ENCODE measurements at places on chromosomes 1 and 21.

- no peak for DNase-seq
These were observed 19.6 kb downstream of the HSF2BP start for GRCh38 chr21:43639470-43640353.

- DNase-seq: no peak
These were observed 156.8 kb downstream of the NTPCR start for GRCh38 chr1:233107130-233107660.

DNA sequence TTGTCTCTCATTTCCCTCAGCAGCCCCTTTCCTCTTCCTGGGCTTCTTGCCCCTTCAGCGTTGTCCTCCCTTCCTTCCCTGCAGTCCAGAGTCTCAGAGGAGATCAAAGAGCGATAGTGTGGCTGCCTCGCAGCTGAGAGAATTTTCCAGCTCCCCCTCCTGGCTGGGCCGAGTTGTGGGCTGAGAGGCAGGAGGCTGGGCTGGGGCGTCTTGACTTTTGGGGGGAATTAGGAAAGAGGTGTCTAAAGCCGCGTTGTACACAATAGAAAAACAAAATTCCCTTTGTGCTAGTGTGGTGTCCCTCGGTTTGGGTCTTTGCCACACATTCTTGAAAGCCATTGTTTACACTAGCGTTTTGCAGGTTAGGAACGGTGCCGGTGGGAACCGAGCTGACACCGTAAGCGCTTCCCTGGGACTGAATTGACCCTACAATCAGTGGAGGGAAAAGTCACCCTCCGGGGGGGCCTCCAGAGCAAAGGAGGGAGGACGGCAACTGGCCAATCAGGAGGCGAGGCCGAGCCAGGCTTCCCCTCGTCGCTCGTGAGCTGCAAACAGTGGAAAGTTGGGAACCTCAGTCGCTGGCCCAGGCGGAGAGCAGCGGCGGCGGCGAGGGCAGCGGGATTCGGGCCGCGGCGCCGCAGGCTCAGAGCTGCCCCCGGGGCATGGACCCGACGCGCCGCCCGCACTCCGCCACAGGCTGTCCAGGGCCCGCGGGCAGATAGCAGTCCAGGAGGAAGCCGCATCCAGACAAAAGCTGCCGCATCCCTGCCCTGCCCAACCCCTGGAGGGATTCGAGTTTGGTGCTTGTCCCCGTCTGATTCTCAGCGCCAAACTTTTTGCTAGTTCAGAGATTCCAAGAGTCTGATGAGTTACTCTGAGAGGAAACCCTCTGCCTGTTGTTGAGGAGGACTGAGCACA, at the start of gene HMCN1:
Gene HMCN1 (plus strand): TSS at position 574 of the 918 bp plus-strand sequence. CDS start 389 bp downstream, outside the sequence.
- DNase-seq: no peak

DNA sequence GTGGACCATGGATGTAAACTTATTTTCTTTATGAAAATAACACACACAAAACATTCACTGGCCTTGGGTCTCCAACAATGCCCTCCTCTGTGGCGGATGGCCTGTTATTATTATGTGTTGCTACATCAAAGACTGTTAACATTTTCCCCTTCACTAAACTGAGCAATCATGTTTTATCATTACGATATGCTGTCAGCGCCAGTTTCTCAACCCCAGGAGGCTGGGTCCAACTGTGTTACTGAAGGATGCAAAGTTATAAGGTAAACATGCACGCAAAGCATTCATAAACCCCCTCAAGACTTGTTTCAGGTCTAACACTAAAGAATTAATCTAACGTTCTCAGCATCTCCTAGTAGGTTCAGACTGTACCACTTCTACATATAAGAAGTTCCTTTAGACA, 6.0 kb upstream of the DUSP10 start:
- DNase-seq: no peak

GRCh38 chr1:48817505-48818114, 40.9 kb upstream of the BEND5 start:
- no peak for DNase-seq

DNA sequence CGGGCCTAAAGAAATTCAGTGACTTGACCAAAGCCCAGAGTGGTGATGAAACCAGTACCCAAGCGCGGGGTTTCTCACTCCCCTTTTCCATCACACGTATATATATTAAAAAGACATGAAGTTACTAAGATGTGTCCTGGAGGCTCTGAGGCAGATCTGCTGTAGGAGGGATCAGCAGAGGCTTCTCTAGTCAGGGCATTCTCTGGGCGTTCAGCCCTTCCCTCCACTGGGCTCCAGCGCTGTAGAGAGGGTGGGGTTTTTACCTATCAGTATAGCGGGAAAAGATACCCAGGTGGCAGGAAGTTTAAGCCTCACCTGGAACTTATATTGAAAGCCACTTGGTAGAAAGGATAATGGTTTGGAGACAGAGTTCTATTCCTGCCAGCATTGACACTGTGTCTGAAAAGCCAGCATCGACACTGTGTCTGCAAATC, 862 bp upstream of the PLEKHO1 start:
- no peak for DNase-seq

DNA sequence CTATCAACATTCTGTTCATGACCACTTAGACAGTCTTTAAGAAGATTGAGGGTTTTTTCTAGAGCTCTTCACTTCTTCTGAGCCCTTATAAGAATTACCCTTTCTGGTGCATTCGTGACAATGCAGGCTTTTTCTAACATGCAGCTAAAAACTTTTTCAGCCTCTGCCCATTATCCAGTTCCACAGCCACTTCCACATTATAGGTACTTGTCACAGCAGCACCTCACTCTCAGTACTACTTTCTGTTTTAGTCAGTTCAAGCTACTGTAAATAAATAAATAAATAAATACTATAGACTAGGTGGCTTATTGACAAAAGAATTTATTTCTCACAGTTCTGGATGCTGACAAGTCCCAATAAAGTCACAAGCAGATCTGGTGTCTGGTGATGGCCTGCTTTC, 284.4 kb upstream of the PKN2 start:
- no peak for DNase-seq

- no peak for DNase-seq
These were observed 35.7 kb upstream of the IFNLR1 start for GRCh38 chr1:24222793-24223192.

GRCh38 chr1:200231787-200232231, 178.0 kb downstream of the ZNF281 start:
- DNase-seq: no peak
